Cardiac fibroblast (primary cell): ENCODE measurements at places on chromosomes 11 and 22.

GRCh38 chr11:83044958-83045712 lies 26.6 kb downstream of the RAB30 start:
- DNase-seq = peak; percentile 47

DNA sequence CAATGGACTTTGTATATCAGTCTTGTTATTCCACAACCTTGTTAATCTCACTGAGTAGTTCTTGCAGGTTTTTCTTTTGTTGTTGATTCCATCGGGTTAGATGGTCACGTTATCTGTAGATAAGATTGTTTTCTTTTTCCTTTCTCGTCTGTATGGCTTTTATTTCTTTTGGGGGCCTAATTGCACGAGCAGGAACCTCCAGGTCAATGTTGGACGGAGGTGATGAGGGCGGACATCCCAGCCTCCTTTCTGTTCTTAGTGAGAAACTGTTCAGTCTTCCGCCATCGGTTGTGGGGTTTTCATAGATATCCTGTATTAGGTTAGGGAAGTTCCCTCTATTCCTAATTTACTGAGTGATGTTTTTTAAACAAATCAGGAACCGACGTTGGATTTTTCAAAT lies 4.8 kb upstream of the PRR33 start:
- DNase-seq = no peak

DNA sequence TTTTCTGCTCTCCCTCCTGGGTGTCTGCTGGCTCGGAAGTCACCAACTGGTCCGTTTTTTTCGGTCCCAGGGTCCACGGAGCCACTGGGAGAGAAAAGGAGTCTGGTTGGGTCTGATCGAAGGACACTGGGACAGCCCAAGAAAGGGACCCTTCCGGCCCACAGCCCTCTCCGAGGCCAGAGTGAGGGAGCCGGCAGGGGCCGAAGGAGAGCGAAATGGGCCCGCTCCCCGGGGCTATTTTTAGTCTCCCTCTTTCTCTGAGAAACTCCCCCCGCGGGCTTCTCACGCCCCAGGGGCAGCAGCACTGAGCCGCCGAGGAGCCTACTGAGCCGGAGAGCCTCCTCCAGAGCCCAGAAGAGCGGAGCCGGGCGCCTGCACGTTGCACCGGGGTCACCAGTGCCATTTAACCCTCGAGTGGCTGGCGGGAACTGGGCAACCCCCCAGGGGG lies 1.9 kb downstream of the ESAM start:
- DNase-seq = no peak

- DNase-seq = no peak
Measured at GRCh38 chr11:27440090-27440489, 32.5 kb downstream of the LGR4 start.

DNA sequence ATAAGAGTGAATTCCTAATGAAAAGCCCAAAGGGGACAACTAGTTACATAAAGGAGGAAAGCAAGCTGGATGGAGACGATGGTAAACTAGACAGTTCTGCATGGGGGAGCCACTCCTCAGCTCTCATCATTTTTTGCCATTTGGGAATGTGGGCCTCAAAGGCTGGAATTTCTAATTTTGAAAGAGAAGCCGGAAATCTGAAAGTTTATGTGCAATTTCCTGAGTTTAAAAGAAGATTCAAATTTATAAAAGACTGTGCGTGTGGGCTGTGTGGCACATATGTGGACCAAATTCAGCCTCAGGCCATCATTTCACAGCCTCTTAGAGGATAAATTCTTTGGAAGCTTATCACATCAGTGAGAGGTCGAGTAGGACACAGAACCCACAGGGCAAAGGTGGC lies 18.3 kb upstream of the CRY2 start:
- no peak for DNase-seq

GRCh38 chr11:65627202-65627601 lies 10.7 kb upstream of the SIPA1 start:
- no peak for DNase-seq

DNA sequence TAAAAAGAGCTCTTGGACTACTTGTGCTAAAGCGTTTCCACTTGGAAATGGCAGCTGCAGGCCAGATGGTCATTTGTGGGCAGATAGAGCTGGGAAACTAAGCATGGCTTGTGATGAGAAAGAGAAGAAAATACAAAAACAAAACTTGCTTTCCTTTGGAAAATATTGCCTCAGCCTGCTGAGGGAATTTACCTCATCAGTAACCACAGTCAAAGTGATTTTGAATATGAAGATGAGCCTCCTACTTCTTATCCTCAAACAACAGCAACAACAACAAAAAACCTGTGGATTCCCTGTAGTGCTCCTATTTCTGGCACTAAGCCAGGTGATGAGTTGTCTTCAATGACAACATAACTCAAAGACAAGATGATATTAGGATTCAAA lies 62.7 kb upstream of the FIBIN start:
- peak; percentile 58 for DNase-seq

- DNase-seq = peak; percentile 92
Measured at GRCh38 chr22:36156515-36157419, 3.8 kb downstream of the APOL3 start.

DNA sequence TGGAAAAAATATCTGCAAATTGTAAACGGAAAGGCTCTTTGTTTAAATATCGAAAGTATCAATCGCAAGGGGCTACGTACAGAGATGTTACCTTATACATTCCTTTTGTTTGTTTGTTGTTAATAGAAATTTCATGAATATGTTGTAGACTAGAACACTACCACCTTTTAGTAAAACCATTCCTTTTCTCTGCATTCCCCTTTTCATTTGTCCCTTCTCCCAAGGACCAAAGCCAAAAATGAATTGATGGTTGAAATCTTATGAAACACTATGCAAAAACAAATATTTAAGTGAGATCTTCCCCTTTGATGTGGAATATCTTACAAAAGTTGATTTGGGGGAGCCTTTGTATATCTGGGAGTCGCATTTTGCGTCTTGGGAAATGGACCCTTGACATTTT lies 2.1 kb downstream of the SLC17A6 start:
- DNase-seq = no peak

- DNase-seq = no peak
Measured at GRCh38 chr22:22092974-22093373, 110.4 kb upstream of the TOP3B start.

DNA sequence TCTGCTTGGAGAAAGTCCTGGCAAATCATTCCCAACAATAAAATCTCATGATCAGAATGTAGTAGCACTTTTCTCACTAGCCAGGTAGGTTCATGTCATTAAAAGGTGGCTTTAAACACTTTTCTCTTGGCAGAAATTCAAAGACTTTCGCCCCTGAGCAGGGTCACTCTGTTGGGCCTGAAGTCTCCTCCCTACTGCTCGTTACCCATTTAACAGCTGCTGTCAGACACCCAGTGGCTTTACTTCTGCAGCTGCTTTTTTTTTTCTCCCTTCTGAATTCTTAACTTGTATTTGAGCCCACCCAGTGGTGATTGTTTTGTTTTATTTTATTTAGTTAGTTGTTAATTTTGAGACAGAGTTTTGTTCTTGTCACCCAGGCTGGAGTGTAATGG lies 25.0 kb downstream of the ARHGAP8 start:
- no peak for DNase-seq

DNA sequence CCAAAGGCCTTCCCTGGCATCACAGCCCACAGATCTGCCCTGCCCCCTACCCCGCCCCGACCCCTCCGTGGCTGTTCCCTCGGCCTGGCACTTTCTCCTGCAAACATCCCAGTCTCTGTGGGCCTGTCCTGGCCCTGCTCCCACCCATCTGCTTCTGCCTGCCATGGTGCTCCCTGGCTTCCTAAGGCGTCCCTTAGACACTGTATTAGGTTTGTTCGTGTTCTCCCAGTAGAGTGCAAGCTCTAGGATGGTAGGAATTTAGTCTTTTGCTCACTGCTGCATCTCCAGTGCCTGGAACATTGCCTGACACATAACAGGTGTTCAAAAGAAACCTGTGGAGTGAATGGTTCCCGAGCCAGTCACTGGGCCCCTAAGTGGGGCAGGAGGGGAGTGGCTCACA lies 69.6 kb upstream of the PITPNB start:
- DNase-seq = no peak

- no peak for DNase-seq
Measured at GRCh38 chr22:17775781-17776465, 1.7 kb upstream of the BID start.

- peak; percentile 81 for DNase-seq
Measured at GRCh38 chr22:40922484-40923303, 28.5 kb upstream of the RBX1 start.
